Ascending aorta (tissue), 2 donors: ENCODE measurements at places on chromosomes 5 and 9.
A peak's percentile ranks its signal among the peaks of the same experiment; 100 is the strongest.

DNA sequence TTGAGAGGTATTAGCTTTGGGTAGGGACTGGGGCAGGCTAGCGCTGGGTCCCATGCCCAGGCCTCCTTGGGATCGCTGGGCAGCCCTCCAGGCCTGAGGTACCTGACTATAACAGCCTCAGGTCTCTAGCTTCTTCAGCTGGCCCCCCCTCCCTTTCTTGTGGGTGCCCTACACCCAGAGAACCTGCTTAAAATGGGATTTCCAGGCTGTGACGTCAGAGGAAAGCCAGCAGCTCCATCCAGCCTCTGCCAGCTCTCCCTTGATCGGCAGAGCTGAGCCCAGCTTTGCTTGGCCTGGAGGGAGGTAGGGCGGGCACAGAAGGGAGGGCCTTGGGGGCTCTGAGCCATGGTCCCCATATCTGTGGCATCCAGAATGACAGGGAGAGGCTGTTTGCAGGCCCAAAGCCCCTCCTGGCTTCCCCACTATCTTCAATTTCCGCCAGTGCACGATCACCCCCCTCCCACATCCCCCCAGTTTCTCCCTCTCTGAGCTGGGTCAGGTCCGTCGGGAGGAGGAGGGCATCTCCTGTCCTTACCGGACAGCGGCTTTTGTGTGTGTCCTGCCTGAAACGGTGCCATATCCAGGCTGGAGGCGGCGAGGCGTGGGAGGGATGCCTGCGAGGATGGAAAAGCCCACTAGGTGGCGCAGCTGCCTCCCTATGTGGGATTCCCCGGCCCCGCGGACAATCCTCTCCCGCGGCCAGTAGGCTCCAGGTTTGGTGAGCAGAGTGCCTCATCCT is 10.8 kb downstream of the REEP2 start:
- peak; percentile 41 for DNase-seq

DNA sequence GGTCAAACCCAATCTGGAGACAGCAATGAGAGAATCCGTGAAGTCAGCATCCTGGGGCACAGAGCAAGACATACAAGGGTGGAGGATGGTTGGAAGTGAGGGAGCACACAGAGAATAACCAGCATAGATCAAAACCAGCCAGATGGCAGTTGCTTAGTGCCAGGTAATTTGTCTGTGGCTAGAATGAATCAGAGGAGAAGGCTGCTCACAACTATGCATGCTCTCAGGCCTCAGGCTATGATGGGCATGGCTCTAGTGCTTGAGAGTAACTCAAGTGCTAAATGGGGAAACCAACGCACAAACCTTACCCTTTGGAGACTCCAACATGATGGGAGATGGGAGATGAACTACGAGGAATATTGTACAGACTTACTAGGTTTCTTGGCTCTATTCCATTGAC is 160.8 kb downstream of the DMRT2 start:
- DNase-seq = no peak

- no peak for DNase-seq
Observed at GRCh38 chr9:135895202-135895848, 12.0 kb downstream of the CAMSAP1 start.

- no peak for DNase-seq
Observed at GRCh38 chr5:170513856-170514525, 10.2 kb downstream of the KCNIP1 start.

DNA sequence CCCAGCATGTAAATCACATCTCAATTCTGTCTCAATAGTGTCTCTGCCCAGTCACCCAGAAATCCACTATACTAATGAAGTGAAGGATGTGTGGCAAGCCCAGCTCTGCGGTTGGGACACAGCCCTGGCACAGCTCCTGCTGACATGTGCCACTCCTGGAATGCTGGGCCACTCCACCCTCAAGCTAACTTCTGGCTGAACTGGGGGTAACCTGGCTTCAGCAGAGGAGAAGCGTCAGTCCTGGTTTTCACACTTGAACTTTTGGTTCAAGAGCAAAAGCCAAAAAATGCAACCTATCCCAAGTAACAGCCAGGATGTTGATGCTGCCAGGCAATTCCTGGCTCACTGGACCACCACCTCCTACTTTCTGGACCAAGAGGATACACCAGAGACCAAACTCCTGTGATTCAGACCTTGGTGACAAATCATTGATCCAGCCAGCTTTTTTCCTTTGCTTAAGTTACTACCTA is 86.4 kb downstream of the ARRDC3 start:
- peak; percentile 90 for DNase-seq

DNA sequence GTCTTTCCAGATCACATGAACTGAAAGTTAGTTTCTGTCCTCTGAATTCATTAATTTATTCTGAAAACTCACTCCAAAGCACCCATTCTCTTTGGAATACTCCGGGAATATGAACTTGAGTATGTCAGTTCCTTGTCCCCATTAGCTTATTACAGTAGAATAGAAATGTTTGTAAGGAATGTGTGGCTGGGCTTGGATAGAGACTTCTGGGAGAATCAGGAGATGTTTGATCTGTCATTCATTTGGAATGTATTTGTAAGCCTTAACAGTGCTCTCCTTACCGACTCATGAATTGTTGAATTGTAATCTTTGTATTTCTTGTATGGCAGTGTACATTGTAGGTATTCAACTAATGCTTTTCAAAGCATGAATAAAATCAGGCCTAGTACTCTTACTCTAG is 548.4 kb downstream of the LRRC70 start:
- DNase-seq = no peak

DNA sequence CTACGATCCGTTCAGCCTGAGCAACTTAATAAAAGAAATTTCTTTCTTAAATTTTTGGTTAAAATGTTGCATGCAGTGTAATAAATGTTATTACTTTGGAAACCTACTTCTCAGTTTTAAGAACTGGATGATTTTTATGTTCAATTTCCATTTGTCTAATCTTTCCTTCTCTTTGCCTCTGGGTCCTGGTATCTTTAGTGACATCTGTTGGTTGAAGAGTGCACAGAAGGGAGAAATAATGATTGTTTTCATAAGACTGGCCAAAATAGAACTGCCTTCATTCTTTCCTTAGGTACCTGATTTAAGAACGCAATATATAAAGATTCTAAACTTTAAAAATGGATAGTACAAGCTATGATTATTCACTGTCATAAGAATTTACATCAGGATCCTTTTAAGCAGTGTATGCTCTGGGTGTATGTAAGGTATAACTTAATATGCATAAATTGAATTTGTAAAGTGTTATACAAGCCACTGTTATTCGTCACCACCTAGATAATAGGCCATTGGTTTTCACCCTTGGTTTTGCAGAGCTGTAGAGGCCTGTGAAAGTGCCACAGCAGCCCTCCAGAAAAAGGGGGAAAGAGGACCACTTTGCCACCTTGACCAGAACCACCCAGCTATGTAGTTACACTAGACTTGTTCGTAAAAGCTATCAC is 82.8 kb upstream of the TLX3 start:
- DNase-seq = no peak

DNA sequence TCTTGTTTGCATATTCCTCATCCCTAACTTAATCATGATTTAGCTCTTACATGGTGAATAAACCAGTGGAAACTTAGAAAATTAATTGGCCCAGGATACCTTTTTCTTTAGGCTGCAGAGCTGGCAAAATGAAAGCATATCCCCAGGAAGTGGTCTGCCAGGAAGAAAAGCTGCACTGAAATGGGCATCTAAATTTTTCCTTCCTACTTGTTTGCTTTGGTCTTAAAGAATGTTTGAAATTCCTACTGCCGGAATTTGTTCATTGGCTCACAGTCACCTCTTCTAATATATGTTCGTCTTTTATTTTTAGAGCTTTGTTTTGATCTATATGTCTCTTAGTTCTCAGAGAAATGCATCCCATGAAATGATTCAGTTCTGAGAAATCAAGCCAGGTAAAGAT is 113.2 kb upstream of the ELL2 start:
- no peak for DNase-seq

- DNase-seq = no peak
Observed at GRCh38 chr5:178269499-178269898, 36.9 kb upstream of the PHYKPL start.

- DNase-seq = no peak
Observed at GRCh38 chr9:134456756-134457305, 130.6 kb downstream of the RXRA start.

- DNase-seq = no peak
Observed at GRCh38 chr9:77453825-77454647, 194.1 kb downstream of the GNA14 start.

- DNase-seq = no peak
Observed at GRCh38 chr9:23730364-23730763, 95.7 kb downstream of the ELAVL2 start.

DNA sequence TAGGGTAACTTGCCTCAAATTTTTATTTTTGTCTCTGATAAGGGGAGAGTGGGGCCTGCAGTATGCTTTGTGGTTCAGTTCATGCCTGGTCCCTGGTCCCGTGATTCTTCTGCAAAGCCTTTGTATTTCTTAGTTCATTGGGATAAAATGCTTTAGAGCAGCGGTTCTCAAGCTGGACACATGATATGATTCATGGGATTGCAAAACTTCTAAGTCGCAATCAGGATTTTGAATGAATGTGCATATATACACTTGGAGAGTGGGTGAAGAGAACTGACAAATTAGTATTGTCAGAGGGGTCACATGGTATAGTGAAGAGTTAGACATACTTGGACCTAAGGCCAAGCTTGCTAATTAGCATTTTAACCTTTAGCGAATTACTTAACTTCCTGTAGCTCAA is 265.4 kb upstream of the KLF9 start:
- DNase-seq = no peak

GRCh38 chr9:115133649-115134048 is 15.7 kb upstream of the TNC start:
- DNase-seq = no peak

DNA sequence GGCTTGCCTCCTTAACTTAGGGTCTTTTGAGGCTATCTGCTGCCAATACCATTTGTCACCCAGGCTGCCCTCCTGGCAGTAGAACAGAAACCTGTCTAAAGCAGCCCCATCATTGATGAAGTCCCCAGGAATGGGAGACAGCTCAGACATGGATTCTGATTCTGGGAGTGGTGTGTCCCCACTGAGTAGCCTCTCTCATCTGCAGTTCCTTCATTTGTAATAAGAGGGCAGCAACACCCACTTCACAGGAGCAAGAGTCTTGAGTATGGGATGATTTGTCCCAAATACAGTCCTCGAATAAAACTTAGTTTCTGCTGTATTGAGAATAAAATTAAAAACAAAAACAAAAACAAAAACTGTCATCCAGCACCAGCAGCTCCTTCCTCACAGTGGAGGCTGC is 167.6 kb downstream of the ASTN2 start:
- no peak for DNase-seq

DNA sequence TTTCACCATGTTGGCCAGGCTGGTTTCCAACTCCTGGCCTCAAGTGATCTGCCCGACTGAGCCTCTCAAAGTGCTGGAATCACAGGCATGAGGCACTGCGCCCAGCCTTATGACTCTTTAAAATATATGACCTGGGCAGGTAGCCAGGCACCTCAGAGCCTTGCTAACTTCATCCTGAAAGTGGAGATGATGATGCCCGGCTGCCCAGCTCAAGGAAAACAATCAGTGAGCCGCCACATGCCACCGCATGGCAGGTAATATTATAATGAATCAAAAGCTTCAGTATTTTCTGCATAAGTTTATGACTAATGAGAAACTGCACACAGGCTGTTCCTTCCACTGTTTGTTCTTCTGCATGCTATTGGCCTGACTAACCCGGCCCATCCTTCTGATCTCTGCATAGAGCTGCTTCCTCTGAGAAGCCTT is 30.4 kb upstream of the DMRT1 start:
- DNase-seq = no peak

- no peak for DNase-seq
Observed at GRCh38 chr5:169299191-169299662, 1.7 kb downstream of the SLIT3 start.

GRCh38 chr5:100644776-100645175 is 109.6 kb downstream of the FAM174A start:
- DNase-seq = no peak

DNA sequence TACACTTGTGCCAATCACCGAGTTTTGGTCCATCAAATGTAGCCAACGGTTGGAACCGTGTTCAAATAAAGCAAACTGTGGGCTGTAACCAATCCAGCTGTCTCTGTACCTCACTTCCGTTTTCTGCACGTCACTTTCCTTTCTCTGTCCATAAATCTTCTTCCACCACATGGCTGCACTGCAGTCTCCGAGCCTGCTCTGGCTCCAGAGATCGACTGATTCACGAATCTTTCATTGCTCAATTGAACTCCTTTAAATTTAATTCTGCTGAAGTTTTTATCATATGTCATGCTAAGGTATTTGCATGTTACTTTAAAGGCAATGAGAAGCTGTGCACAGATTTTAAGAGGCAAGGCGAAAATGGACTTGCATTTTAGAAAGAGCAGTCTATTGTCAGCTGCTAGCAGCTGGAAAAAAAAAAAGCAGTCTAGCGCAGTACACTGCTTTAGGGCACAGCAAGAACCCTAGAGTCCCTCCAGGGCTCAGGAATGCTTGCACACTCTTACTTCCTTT is 13.2 kb downstream of the TTC39B start:
- DNase-seq = no peak

DNA sequence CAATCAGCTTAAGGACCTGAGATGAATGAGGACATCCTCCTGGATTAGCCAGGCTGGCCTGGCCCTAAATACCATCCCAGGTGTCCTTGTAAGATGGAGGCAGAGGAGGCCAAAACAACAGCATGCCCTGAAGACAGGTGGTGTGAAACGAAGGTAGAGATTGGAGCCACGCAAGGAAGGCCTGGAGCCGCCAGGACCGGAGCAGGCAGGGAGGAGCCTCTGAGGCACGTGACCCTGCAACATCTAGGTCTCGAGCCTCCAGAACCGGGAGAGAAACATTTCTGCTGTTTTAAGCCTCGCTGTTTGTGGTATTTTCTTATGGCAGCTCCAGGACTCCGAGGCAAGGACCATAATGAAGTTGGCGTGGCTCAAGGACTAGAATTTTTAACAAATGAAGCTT is 9.7 kb upstream of the COL5A1 start:
- peak; percentile 49 for DNase-seq

- no peak for DNase-seq
Observed at GRCh38 chr9:98263080-98263479, 7.6 kb upstream of the TBC1D2 start.

GRCh38 chr9:87441251-87441650 is 56.4 kb upstream of the DAPK1 start:
- DNase-seq = no peak

GRCh38 chr5:127425037-127425436 is 92.4 kb upstream of the PRRC1 start:
- DNase-seq = no peak

- no peak for DNase-seq
Observed at GRCh38 chr5:107653685-107654084, 17.1 kb downstream of the EFNA5 start.

GRCh38 chr9:135299651-135300345 is 179.8 kb upstream of the PPP1R26 start:
- DNase-seq = no peak

DNA sequence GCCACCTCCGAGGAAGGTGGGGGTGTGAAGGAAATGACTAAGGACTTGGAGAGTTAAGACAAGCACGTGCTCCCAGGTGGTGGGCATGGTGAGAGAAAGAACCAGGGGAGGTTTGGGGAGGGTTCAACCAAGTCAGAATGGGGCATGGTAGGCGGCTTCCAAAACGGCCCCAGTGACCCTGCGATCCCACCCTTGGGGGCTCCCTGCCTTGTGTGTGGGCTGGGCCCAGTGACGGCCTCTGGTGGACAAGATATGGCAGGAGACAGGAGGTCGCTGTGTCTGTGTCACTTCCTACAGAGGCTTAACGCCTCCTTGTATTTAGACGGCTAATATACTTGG is 51.3 kb upstream of the IRX4 start:
- DNase-seq = no peak
